ENCODE measurements at places on chromosomes 4 and X.

GRCh38 chr4:83905952-83906351 is 370.0 kb downstream of the GPAT3 start:
- no peak for DNase-seq

DNA sequence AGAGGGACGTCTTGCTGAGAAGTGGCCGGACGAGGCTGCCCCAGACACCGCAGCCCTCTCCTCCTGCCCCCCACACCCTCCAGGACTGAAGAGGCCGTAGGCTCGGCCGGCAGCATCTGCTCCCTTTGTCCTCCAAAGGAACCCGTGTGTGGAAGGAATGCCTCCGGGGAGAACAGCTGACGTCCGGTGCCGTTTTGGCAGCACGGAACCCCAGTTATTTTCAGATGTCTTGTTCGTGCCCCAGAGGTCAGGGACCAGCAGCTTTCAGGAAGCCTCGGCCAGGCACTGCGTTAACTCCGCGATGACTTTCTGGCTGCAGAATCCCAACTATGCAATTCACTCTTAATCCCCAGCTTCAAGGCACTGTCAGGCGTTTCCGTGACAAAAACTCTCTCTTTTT is 10.9 kb upstream of the PPP2R3B start:
- DNase-seq: no peak

GRCh38 chrX:44003975-44004374 is 30.8 kb upstream of the NDP start:
- DNase-seq: no peak

- no peak for DNase-seq
Measured at GRCh38 chr4:161892951-161893350, 270.8 kb downstream of the FSTL5 start.

DNA sequence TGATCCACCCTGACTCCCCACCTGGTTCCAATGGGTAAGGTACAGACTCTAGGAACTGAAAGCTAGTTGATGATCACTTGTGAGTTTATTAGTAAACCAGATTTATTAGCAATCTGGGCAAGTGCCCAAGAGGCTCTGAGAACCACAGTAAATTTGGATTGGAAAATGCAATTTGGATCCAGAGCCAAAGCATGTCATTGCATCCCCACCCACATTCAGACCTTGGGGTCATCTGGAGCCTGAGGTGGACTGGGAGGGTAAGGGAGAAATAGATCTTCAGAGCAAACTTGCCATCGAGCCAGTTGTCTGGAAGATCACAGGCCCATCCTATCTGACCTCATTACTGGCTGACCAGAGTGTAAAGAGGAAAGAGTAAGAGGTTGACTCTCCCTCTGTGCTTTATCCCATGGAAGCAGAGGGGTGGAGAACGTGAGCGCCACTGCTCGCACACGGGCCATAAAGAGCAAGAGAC is 78.7 kb upstream of the RASGEF1B start:
- DNase-seq: no peak

GRCh38 chr4:112938461-112939058 is 110.9 kb upstream of the ANK2 start:
- no peak for DNase-seq

DNA sequence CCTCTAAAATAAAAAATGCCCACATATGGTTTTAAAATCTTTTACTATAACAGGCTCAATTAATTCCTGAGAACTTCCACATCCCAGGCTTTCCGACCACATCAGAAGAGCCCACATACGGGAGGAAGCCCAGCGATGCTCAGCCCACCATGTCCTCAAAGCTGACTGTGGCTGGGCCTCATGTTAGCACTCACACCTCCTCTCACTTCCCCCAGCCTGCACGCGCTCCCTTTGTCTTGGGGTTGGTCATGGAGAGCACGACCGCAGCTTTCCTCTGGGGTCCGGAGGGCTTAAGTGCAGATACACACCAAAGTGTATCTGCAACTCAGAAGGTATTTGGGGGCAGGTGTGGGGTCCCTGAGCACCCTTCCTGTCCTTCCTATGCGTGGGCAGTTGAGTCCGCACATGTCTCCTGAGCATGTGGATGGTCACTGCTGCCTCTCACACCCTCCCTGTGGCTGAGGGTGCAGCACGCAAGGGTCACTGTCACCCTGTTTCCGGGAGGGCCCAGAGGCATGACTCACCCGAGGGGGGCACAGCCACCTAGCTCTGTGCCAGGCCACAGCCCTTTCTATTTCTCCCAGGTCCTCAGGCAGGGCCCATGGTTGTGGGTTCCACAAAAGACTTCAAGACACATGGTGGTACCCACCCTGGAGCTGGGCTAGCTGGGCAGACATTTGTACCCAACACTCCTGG is 21.2 kb downstream of the WDR1 start:
- DNase-seq: no peak

- DNase-seq: no peak
Measured at GRCh38 chr4:86398187-86398586, 38.3 kb upstream of the MAPK10 start.
